Vein endothelial cell (primary cell): ENCODE measurements at places on chromosomes 7 and 10. TPM values are rescaled to one million over a fixed set of nuclear protein-coding genes. Genes with fewer than 3 reads are reported as not detected.

The VSTM2A gene
- total RNA-seq, result not detected in 2 replicates

The ZNF853 gene
- total RNA-seq, result 0.29 and 0.65 TPM in 2 replicates

The CALML3 gene
- not detected in 2 replicates for total RNA-seq

The ZNF398 gene
- 14.0 and 17.6 TPM in 2 replicates for total RNA-seq

The CTTNBP2 gene
- total RNA-seq, result not detected in 2 replicates

The HMX2 gene
- not detected in 2 replicates for total RNA-seq
